ENCODE measurements at places on chromosomes 12 and 14.
A peak's percentile ranks its signal among the peaks of the same experiment; 100 is the strongest.

DNA sequence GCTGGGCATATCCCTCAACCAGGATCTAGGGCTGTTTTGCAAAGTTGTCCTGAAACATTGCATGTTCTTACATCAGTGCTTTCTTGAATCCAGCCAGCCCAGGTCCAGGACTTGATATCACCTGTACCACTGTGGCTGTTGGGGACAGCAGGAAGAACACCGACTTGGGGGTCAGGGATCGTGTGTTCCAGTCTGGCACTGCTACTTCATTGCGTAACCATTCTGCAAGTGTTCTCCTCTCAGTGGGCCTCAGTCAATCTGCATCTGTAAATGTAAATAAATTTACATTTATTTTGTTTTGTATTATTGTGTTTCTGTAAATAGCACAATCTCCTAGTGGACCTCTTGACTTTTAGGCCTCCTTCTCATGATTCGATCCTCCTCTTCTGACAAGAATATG lies 167.3 kb downstream of the SUDS3 start:
- ATAC-seq: no peak

DNA sequence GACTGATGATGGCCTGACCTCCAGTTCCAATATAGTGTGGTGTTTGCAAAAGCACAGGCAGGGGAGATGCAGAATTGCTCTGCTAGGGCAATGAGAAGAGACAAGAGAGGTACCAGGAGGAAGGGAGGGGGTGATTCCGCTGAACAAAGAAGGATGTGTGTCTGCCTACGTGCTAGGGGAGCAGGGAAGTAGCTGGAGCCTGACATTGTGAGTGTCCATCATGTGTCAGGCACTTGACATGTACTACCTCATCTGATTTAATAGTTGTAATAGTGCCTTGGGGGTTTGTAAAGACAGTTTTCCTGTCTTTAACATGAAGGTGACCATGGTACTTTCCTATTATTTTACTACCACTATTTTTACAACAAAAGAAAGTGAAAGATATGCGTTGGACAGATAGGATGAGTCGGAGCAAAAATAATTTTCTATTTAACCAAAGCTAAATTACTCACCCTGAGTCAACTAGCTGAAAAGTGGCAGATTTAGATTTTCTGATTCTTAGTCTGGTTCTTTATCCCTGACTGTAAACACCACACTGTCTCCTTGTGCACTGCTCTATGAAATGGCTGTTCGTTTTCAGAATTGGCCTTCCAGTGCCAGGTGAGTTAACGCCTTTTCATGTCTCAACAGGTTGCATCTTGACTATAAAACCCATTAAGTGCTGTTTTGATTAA lies 33.7 kb upstream of the TEAD4 start:
- ATAC-seq: peak; percentile 93

GRCh38 chr12:132669166-132669879 lies 17.8 kb downstream of the POLE start:
- no peak for ATAC-seq

DNA sequence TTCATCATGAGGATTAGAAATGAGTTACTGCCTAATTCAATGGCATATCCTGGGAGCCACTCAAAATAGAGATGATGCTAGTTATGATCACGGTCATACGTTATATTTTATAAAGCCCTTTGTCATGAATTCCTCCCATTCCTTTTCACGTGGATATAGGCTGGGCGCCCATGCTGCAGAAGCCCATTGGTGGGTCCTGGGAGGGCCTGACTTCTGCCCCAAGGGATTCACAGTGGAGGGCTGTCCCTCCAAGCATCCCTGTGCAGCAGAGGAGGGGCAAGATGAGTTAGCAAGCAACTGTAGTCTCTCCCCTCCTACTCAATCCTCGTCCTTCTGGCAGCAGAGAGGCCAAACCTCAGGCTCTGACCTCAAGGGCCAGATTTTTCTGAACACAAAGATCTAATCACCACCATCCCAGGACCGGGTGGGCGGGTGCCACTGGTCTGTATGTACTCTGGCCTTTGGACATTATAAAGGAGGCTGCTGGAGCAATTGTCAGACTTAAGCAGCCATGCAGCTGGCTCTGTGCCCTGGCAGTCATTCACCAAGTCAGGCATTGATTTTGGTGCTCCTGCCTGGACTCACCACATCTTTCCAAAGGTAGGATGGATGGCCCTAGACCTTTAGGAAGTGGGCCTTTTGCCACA lies 8.6 kb downstream of the GLTP start:
- ATAC-seq: no peak

DNA sequence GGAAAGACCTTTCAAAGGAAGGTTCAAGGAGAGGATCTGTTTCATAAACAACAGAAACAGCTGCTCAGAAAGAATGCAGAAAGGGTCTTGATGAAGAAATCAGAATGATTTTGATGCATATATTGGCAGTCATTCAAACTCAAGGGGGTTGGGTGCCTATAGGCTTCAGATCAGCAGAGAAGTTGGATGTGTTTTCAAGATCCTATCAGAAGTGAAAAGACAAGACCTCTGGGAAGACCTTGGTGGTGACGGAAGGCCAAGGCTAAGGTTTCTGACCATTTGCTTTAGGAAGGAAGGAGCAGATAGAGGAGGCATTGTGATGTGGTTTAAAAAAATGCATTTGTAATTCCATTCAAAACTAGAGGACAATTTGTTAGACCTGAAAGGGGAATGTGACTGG lies 15.2 kb upstream of the PTPRB start:
- no peak for ATAC-seq

DNA sequence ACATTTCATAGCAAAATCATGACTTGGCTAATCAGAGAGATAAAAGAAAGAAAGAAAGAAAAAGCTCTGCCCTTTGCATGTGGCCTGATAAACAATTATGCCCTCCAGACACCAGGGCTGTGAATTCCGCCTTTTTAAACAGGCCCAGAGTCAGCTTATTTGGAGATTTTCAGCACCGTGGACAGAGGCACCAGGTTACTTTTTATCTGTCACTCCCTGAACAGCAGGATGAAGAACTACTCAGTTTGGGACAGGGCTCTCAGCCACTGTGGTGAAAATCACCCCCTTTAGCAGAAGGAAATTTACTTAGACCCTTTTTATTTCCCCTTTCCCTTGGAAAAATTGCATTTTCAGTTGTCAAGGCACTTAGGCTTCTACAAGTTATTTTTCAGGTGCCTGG lies 359.9 kb downstream of the NRXN3 start:
- ATAC-seq: no peak

GRCh38 chr14:99424306-99424877 lies 56.3 kb downstream of the SETD3 start:
- ATAC-seq: no peak

- ATAC-seq: no peak
Observed at GRCh38 chr14:66999978-67000377, 189.3 kb upstream of the GARIN2 start.

GRCh38 chr12:124463341-124463921 lies 104.0 kb downstream of the NCOR2 start:
- ATAC-seq: no peak

- ATAC-seq: no peak
Observed at GRCh38 chr12:86249851-86250250, 6.3 kb downstream of the MGAT4C start.

GRCh38 chr12:20232931-20233675 lies 135.2 kb upstream of the PDE3A start:
- no peak for ATAC-seq

DNA sequence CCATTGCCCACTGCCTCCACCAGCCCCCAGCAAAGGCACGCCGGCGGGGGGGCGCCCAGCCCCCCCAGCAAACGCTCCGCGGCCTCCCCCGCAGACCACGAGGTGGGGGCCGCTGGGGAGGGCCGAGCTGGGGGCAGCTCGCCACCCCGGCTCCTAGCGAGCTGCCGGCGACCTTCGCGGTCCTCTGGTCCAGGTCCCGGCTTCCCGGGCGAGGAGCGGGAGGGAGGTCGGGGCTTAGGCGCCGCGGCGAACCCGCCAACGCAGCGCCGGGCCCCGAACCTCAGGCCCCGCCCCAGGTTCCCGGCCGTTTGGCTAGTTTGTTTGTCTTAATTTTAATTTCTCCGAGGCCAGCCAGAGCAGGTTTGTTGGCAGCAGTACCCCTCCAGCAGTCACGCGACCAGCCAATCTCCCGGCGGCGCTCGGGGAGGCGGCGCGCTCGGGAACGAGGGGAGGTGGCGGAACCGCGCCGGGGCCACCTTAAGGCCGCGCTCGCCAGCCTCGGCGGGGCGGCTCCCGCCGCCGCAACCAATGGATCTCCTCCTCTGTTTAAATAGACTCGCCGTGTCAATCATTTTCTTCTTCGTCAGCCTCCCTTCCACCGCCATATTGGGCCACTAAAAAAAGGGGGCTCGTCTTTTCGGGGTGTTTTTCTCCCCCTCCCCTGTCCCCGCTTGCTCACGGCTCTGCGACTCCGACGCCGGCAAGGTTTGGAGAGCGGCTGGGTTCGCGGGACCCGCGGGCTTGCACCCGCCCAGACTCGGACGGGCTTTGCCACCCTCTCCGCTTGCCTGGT lies at the start of gene CDKN1B:
Gene CDKN1B (plus strand): TSS at position 576 of the 793 bp plus-strand sequence. CDS start 472 bp downstream, outside the sequence.
- ATAC-seq: peak; percentile 55

GRCh38 chr12:127628645-127629044 lies 638.3 kb upstream of the TMEM132C start:
- ATAC-seq: no peak

GRCh38 chr14:103186909-103187586 lies 63.8 kb downstream of the TNFAIP2 start:
- no peak for ATAC-seq

DNA sequence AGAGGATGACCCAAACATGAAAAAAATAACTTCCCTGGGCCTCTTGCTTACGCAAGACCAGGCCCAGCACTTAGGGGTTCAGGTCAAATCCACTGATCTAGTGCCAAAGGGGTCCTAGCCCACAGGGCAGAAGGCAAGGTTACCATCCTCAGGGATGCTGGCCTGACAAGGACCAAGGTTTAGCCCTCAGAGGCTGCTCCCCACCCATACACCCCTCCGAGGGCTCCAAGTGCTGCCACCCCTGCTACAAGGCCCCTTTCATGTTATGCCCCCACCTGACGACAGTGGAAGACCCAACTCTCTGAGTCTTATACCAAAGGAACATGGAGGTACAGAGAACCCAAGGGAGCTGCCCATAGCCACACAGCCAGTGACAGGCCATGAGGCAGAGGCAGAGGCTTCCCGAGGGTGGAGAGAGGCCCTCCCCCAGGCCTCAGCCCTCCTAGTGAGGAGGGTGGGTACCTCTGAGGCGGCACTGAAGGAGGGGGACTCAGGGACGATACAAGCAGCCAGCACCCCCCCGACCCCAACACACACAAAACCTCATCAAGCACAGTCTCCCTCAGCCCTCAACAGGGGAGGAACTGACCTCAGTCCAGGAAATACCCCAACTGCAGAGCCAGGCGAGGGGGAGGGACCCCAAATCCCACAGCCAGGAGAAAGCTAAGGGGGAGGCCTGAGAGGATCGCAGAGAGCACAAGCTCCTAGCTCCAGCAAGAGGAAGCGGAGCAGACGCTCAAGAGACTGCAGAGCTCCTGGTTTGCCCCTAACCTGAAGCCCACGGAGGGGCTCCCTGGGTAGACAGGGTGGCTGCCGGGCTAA lies 37.0 kb downstream of the ANAPC7 start:
- no peak for ATAC-seq

DNA sequence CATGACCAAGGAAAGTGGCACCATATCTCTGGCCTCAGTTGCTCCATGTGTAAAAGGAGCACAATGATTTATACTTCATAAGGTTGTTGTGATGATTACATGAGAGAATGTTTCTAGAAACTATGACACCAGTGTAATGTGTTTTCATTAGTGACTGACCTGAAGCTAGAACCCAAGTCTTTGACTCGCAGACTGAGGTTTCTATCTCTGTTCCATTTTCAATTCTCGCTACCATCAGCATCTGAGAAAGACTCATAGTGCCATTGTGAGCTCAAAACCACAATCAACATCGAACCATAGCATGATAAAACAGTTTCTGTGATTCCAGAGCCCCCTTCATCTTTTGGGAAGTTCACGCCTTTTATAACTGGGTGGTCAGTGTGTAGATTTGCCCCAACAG lies 53.8 kb downstream of the STAB2 start:
- ATAC-seq: no peak

GRCh38 chr12:42574851-42575266 lies 14.7 kb downstream of the PRICKLE1 start:
- no peak for ATAC-seq

DNA sequence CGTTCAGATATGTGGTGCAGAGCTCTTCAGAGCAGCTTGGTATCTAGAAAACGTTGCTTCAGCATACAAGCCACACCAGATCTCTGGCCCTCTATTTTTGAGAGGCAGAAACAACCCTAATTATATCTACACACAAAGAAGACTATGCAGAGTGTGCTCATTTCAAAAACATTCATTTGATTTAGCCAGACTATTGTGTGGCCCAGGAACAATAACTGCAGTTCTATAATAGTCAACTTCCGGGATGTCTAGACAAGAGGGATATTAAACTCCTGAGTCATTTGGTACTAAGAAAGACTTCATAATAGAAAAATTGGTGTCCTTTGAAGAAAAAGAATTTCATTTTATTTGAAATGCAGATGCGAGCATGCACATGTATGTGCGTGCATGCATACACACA lies 153.8 kb downstream of the PELI2 start:
- ATAC-seq: no peak

GRCh38 chr14:35985474-35986218 lies 159.5 kb downstream of the BRMS1L start:
- no peak for ATAC-seq

GRCh38 chr14:93317875-93318807 lies 14.7 kb downstream of the BTBD7 start:
- no peak for ATAC-seq

DNA sequence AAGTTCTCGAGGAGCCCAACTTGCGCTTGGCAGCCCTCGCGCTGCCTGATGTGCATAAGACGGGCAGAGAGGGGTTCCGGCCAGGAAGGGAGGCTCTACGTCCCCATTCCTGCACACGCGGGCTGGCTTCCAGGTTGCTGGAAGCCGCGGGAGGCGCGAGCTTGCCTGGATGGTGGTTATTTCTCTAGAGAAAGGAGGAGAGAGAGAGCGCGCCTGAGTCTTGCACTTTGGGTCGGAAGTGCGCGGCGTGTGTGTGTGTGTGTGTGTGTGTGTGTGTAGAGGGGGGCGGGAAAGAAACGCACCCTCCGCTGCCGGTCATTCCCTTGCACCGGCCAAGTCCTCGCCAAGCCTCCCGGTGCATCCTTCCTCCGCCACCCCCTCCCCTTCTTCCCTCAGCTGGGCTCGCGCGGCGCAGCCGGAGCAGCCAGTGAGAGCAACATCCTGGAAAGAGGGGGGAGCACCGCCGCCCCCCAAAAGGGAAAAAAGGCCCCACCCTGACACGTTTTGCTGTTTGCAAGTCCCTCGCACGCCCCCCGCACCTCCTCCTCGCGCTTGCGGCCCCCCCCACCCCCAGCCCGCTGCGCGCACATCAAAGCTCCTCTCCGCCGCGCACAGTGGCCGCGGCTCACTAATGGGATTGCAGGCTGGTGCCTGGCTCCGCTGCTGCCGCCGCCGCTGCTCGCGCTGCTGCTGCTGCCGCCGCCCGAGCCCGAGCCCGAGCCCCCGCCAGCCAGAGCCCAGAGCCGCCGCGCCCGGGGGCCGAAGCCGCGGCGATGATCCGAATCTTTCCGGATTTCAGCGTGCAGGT lies 4.4 kb upstream of the NPAS3 start:
- no peak for ATAC-seq

Data from activated T-helper 17 cell treated with anti-CD3 and anti-CD28 coated beads, Interleukin-2, amount 50 U/mL, for 72 hours (primary cell).